ENCODE measurements at places on chromosomes 4 and X.

DNA sequence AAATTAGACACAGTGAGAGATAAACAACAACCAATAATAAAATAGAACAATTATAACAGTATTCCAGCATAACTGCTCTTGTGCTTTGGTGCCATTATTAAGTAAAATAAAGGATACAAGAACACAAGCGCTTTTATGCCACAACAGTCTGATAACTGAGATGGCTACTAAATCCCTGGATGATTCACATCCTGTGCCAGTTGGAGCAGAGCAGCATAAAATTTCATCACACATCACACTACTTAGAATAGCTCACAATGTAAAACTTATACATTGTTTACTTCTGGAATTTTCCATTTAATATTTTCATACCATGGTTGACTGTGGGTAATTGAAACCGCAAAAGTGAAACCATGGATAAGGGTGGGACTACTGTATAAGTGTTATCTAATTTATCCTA, 399.9 kb upstream of the CNKSR2 start:
- DNase-seq, result no peak

DNA sequence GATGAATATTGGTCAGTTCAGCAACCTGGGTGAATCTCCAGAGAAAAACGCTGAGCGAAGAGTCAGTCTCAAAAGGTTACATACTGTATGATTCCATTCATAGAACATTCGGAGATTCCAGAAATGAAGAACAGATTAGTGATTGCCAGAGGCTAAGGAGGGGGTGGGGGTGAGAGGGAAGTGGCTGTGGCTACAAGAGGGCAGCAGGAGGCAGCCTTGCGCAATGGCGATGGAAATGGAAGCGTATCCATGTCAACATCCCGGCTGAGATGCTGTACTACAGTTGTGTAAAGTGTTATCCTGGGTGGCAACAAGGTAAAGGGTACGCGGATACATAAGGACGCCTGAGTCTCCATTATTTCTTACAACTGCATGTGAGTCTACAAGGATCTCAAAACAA, 18.0 kb downstream of the LYAR start:
- no peak for DNase-seq

DNA sequence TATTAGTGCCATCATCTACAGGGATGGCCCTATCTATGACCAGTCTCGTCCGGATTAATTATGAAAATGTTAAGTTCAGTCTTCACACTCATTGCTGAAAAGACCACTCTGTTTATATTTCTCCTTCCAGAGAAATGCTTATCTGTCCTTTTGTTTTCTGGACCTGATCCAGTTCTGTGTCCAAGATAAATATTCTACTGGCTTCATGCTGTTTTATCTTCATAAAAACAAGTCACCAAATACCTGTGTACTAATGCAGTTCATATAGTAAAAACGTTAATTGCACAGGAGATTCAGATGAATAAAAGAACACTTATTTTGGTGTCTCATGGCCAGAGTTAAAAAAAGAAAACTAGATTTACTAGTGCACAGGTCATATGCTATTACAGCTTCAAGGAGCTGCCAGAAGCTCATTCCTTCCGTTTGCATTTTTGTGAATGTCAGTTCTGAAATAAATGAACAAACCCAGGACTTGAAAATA, 17.3 kb downstream of the FNIP2 start:
- no peak for DNase-seq

GRCh38 chrX:133796282-133796681, 189.1 kb downstream of the GPC3 start:
- no peak for DNase-seq

GRCh38 chr4:39933671-39934590, 43.8 kb downstream of the PDS5A start:
- no peak for DNase-seq

- no peak for DNase-seq
Observed at GRCh38 chr4:110344165-110344564, 131.8 kb upstream of the ENPEP start.

- DNase-seq, result no peak
Observed at GRCh38 chrX:2320580-2321327, 180.0 kb downstream of the DHRSX start.

GRCh38 chr4:2047781-2048581, 11.1 kb upstream of the NAT8L start:
- DNase-seq, result no peak

GRCh38 chrX:24515447-24515846, 50.4 kb downstream of the PDK3 start:
- DNase-seq, result no peak

GRCh38 chrX:45747905-45748304, 547.2 kb upstream of the DIPK2B start:
- DNase-seq, result no peak

DNA sequence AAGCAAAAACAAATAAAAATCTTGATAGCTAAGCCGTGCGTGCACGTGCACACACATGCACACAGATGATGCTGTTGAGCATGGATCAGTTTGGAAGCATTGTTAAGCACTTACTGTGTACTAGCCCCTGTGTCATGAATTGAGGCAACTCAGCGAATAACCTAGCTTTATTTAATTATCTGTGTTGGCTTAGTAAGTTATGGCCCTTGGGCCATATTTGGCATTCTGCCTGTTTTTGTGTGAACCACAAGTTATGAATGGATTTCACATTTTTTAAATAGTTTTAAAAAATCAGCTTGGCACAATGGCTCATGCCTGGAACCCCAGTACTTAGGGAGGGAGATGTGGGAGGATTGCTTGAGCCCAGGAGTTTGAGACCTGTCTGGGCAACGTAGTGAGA, 113.6 kb upstream of the CBLL2 start:
- no peak for DNase-seq

DNA sequence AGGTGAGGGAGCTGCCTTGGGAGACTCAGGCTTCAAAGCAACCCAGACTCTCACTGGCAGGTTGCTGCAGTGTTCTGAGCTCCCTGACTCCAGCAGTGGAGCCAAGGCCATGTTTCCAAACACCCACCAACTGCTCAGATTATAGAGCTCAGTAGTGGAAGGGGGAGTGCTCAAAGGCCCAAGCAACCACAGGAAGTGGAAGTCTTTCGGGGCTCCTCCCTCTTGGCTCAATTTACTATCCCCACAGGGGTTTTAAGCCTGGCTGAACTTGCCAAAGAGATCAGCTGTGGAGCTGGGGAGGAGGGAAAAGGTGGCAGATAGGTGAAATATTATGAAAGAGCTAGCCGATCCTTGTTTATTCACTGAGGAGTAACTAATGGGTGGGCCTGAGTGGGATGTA, 82.5 kb downstream of the HPRT1 start:
- no peak for DNase-seq

- no peak for DNase-seq
Observed at GRCh38 chrX:136496186-136496763, 1.1 kb upstream of the HTATSF1 start.

DNA sequence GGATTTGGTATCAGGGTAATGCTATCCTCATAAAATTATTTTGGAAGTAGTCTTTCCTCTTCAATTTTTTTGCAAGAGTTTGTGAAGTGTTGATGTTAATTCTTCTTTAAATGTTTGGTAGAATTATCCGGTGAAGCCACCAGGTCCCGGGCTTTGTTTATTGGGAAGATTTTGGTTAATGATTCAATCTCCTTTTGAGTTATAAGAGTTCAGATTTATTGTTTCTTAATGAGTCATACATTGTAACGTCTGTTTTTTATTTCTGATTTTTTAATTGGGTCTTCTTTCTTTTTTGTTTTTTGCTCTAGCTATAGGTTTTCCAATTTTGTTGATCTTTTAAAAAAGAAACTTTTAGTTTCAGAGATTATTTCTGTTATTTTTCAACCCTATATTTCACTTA, 412.3 kb downstream of the PDGFC start:
- DNase-seq, result no peak

DNA sequence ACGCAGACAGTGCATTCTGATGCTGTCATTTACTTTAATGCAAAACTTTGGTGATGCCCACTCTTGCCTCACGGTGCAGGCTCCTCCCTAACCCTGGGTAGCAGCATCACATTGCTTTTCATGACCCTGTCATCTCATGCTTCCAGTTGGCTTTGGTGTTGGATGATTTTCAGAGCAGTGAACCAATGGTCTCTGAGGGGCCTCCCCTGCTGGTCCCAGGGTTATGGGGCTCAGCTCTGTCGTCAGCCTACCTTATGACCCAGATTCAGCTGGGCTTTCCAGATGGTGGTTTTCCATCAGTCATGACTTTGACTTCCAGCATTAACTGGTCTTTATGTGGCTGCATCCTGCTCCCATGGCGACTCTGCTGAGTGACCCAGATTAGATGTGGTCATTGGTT, 56.0 kb downstream of the NOP14 start:
- DNase-seq, result no peak

- no peak for DNase-seq
Observed at GRCh38 chr4:1204286-1204827, 32.0 kb upstream of the SPON2 start.

- DNase-seq, result no peak
Observed at GRCh38 chr4:73967866-73968265, 14.0 kb downstream of the PF4 start.

- no peak for DNase-seq
Observed at GRCh38 chr4:128168701-128169100, 107.6 kb downstream of the LARP1B start.

GRCh38 chrX:15714529-15714928, 23.5 kb upstream of the CA5B start:
- no peak for DNase-seq

DNA sequence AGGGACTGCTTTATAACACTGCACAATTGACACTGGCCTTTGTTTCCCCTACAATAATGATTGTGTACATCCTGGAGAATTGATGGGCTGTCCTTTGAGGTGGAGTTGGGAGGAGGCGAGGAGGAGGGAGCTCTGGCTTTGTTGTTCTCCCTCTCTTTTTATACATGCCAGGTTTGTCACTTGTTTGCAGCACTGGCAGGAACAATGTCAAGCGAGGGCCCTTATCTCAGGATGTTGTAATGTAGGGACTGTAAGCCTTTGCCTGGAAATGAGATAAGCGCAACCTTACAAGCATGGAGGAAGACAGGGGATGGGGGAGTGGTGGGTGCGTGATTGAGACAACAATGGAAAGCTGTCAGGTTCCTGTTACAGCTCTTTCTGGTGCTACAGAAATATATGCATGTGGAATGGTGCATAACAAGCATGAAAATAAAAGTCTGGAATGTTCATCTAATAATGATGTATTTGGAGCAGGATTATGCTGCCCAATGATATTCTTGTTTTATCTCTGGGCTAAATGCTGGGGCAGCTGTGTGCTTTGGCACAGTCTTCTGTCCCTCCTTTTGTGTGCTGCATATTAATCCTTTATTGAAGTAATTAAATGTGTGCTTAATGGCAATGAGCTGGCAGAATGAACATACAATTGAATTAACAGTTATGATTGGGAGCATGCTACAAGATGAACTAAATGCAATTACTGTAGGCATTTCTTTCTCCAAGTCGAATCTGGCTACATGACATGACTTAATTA, 294.4 kb downstream of the GPAT3 start:
- DNase-seq, result no peak

- DNase-seq, result no peak
Observed at GRCh38 chr4:166981847-166982246, 252.4 kb downstream of the SPOCK3 start.

DNA sequence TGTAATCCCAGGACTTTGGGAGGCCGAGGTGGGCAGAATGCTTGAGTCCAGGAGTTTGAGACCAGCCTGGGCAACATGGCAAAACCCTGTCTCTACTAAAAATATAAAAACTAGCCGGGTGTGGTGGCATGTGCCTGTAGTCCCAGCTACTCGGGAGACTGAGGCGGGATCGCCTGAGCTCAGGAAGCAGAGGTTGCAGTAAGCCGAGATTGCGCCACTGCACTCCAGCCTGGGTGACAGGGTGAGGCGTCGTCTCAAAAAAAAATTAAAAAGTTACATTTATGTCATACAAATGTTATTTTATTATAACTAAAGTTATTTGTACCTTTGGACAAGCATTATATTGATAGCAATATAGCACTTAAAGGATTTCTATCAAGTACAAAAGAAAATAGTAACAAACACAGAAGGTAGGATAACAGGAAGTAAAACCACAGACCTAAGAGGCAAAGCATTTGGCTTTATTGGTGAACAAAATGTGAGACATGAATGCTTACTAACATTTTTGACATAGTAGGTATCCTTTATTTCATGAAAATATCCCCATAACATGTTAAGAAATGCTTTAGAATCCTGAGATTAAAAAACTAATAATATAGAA, 51.5 kb downstream of the TMEM165 start:
- no peak for DNase-seq

GRCh38 chr4:179465131-179465797, 2023.0 kb upstream of the AGA start:
- no peak for DNase-seq

GRCh38 chr4:11497972-11498371, 69.3 kb upstream of the HS3ST1 start:
- DNase-seq, result no peak

- DNase-seq, result no peak
Observed at GRCh38 chr4:10184041-10184440, 67.4 kb upstream of the WDR1 start.

DNA sequence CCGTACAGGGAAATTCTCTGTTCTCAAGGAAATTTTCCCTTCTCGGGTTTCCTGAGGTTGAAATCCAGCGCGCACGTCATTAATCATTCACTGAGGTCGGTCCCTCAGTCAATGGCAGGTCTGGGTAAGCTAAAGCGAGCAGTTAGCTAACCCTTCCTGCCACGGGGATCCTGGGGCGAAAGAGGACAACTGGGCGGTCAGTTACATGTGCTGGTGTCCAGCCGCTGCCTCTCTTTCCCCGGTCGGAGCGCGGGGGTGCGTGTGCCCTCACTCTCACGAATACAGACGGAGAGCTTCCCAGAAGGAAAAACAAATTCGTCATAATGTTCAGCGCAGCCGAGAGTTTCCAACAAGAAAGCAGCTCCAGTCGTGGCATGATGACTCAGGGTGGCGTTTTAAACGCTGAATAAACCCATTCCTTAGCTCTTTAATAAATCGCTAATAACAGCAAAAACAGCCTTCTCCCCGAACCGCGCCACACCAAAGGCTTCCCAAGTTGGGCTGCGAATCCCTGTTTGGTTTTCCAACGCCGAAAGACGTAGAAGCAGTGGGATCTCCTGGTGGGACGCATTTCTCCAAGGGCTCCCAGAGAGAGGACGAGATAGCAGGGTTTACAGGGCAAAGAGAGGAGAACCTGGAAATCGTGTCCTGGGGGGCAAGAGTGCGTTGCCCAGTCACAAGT, 752 bp upstream of the FGF5 start:
- no peak for DNase-seq

- DNase-seq, result no peak
Observed at GRCh38 chr4:99655308-99656081, 2.1 kb downstream of the C4orf54 start.

DNA sequence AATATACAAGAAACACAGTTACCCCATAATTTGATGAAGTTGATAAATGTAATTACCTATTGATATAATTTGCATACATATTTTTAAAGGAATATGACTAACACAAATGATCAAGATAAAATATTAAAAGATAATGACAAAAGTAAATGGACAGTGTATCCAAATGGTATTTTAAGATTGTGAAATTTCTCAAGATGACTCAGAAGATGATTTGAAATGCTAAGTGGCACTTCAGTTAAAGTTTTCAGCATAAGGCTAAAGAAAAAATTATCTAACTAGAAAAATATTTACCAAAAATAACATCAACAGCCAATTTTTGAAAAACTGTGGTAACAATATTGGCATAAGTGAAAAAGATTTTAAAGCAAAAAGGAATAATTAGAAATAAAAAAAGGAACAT, 248.4 kb upstream of the NDST4 start:
- no peak for DNase-seq

- no peak for DNase-seq
Observed at GRCh38 chr4:169440446-169440845, 169.7 kb upstream of the SH3RF1 start.

Data from CD8-positive, alpha-beta T cell (primary cell).